Kidney (tissue), 22 donors: ENCODE measurements at places on chromosomes 12 and 14. TPM values are rescaled to one million over a fixed set of nuclear protein-coding genes. Genes with fewer than 3 reads are reported as not detected.

DNA sequence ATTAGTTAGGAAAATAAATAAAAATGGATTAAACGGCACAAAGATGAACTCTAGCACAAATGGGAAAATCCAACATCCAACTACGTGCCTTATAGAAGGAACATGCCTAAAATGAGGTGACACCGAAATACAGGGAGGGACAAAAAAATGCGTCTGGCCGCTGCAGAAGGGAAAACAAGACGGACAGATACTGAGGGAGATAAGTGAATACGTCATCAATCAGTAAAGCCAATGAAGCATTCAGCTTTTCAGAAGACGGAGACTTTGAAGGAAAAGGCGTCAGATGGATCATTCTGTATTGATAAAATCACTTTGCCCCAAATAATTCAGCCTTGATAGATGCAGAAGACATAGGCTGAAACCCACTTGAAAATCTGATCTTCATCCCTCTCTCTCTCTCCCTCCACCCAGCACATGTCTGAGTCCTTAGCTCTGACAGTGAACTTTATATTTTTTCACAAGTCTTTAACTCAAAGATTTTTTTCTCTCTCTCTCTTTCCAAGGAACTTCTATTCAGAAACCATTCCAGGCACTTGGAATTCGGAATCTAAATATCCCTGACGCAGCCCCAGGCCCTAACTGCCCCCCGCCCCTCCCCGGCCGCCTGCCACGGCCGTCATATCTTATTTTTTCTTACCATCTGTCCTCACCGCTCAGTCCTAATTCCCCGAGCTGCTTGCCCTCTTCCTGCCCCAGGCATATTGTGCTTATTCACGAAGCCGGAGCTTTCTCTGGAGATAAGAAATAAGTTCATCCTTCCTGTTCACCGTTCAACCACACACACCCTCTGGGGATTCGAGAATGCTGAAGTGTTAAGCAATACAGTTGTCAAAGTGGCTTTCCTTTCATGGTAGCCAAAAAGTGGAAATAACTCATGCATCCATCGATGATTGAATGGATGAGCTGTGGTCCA lies 35.5 kb upstream of the RFLNA start:
- DNase-seq = no peak
- no peak overlapping the region for H3K4me3 ChIP-seq
- H3K27ac ChIP-seq = no peak overlapping the region
- H3K27me3 ChIP-seq = peaks cover 5% of the 10 kb centered on the region
- H3K4me1 ChIP-seq = no peaks in the 10 kb centered on the region

DNA sequence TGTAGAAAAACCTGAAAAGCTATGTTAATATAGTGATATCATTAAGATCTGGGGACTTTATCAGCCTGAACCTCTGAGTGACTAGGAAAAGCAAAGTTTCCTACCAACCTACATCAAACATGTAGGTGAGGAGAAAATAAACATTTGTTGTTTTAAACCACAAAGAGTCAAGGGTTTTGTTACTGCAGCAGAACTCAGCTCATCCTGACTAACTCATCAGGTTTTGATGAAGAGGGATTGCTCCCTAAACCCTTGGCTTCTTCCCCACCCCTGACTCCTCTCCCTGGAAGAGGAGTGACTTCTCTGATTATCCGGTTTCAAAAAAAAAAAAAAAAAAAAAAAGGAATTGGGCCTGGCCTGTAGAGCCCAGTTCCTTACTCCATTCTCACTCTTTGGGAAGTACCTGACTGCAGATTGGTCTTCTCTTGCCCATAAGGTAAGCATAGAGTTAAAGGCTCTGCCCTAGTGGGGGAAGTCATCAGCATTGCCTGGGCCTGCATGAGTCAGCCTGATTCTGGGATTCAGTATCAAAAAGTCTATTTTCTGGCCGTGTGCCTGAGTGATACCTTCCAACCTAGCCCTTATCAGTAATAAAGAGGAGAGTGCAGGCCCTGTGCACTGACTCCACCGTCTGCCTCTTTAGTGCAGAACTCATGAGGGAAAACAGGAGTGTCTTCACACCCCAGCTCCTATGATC lies 16.9 kb downstream of the BDKRB1 start:
- no peaks in the 10 kb centered on the region for H3K4me1 ChIP-seq
- no peak for DNase-seq
- no peaks in the 10 kb centered on the region for H3K27me3 ChIP-seq
- no peak overlapping the region for H3K4me3 ChIP-seq

GRCh38 chr12:77571768-77572167 lies 258.9 kb upstream of the NAV3 start:
- H3K27me3 ChIP-seq = no peaks in the 10 kb centered on the region
- H3K4me1 ChIP-seq = no peaks in the 10 kb centered on the region
- H3K36me3 ChIP-seq = no peaks in the 10 kb centered on the region
- H3K27ac ChIP-seq = no peak overlapping the region
- no peak overlapping the region for H3K4me3 ChIP-seq

- no peaks in the 10 kb centered on the region for H3K27me3 ChIP-seq
- DNase-seq = no peak
- H3K4me3 ChIP-seq = no peak overlapping the region
- no peaks in the 10 kb centered on the region for H3K4me1 ChIP-seq
These were observed 308.0 kb downstream of the ITPR2 start for GRCh38 chr12:26524862-26525465.

- H3K27ac ChIP-seq = no peak overlapping the region
- DNase-seq = no peak
- H3K4me3 ChIP-seq = peak overlapping the region; percentile 11
These were observed 29.0 kb downstream of the PALS1 start for GRCh38 chr14:67270145-67270753.

DNA sequence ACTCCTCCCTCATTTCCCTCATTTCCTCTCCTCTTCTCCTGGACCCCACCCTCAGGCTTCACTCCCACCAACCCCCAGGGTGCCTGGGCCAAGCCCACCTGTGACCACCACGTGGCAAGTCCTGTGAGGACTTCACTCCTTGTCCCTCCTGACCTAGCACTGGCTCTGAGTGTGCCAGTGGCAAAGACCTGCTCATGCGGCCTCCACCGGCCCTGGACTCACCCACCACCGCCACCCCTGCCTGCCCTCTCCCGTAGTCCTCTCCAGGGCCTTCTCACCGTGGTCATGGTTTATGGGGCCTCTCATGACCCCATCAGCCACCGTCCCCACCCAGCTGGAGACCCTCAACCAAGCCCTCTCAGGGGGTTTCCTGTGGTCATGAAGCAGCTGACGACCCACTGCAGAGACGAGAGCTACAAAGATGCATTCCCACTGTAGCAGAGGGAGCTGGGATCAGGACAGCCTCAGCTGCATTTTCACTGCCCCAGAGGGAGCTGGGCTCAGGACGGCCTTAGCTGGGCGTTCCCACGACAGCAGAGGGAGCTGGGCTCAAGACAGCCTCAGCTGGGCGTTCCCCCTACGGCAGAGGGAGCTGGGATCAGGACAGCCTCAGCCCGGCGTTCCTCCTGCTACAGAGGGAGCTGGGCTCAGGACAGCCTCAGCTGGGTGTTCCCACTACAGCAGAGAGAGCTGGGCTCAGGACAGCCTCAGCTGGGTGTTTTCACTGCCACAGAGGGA lies 3.2 kb upstream of the C14orf180 start:
- H3K36me3 ChIP-seq = no peaks in the 10 kb centered on the region
- no peak overlapping the region for H3K4me3 ChIP-seq

- H3K27me3 ChIP-seq = no peaks in the 10 kb centered on the region
- H3K4me1 ChIP-seq = no peaks in the 10 kb centered on the region
- H3K27ac ChIP-seq = no peak overlapping the region
- no peak overlapping the region for H3K4me3 ChIP-seq
These were observed 277.6 kb downstream of the SOX5 start for GRCh38 chr12:23671881-23672280.

- no peaks in the 10 kb centered on the region for H3K36me3 ChIP-seq
- H3K4me1 ChIP-seq = no peaks in the 10 kb centered on the region
- H3K27me3 ChIP-seq = no peaks in the 10 kb centered on the region
These were observed 369.0 kb upstream of the FAR2 start for GRCh38 chr12:28780096-28780495.

DNA sequence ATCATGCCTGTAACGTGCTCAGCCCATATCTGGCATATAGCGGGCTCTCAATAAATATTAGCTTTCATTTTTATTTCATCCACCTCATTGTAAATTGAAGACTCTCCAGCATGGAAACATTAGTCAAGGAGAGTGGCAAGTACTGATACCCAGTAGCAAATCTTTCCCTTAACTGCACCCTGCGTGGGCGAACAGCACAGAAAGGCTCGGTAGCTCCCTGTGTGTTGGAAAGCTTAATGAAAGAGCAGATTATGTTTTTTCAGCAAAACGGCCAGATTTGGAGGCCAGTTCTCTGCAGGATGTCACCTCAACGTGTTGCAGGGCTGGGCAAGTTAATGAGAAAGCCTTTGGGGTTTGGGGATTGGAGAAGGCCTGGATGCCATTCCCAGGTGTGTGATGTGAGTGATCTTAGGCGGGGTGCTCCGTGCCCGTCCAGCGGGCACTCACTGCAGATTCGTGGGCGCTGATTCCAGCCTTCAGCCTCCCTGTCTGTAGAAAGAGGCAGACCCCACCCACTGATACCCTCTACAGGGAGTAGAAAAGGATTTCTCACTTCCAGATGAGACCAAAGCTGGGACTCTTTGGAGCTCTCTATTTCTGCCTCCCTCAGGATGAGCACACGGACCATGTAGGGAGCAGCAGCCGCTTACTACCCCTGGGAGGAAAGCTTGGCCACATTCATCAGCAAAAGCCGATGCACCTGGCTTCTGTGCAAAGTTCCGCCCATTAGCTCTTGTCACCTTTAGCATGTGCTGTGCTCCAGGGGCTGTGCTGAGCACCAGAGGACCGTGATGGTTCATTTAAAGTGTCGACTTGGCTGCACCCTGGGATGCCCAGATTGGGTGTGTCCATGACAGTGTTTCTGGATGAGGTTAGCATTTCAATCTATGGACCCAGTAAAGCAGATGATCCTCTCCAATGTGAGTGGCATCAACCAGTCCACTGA lies 29.1 kb downstream of the C14orf132 start:
- no peaks in the 10 kb centered on the region for H3K4me1 ChIP-seq
- no peak overlapping the region for H3K4me3 ChIP-seq
- no peak for DNase-seq
- no peaks in the 10 kb centered on the region for H3K36me3 ChIP-seq

- H3K4me1 ChIP-seq = no peaks in the 10 kb centered on the region
- no peak overlapping the region for H3K27ac ChIP-seq
- DNase-seq = no peak
- no peaks in the 10 kb centered on the region for H3K36me3 ChIP-seq
- no peak overlapping the region for H3K4me3 ChIP-seq
These were observed 7.1 kb downstream of the OR6C68 start for GRCh38 chr12:55499231-55499630.

GRCh38 chr12:114976959-114977358 lies 293.0 kb upstream of the TBX3 start:
- no peaks in the 10 kb centered on the region for H3K36me3 ChIP-seq
- H3K4me1 ChIP-seq = no peaks in the 10 kb centered on the region
- H3K27ac ChIP-seq = no peak overlapping the region
- no peaks in the 10 kb centered on the region for H3K27me3 ChIP-seq

GRCh38 chr12:25887367-25887766 lies 71.1 kb upstream of the RASSF8 start:
- H3K27me3 ChIP-seq = no peaks in the 10 kb centered on the region
- H3K27ac ChIP-seq = no peak overlapping the region
- no peak overlapping the region for H3K4me3 ChIP-seq
- H3K4me1 ChIP-seq = no peaks in the 10 kb centered on the region
- H3K36me3 ChIP-seq = no peaks in the 10 kb centered on the region

DNA sequence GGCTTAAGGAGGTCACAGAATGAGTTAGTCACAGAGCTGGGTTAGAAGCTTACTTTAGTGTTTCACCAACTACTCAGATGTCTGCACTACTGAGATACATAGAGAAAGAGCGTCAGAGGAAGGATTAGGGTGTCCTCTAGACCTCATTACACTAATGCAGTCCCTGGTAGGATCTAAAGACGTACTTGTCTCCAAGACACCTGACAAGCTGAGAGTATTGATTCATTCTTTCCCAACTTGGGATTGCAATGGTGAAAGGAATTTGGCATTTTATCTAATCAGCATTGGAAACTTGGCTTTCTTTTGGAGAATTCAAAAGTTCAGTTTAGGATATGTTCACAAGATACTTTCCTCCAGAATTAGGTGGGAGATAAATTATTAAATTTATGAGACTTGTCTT lies 402.1 kb downstream of the ZFP36L1 start:
- H3K4me1 ChIP-seq = peaks cover 7% of the 10 kb centered on the region
- no peaks in the 10 kb centered on the region for H3K36me3 ChIP-seq
- DNase-seq = no peak
- H3K4me3 ChIP-seq = no peak overlapping the region
- no peak overlapping the region for H3K27ac ChIP-seq

DNA sequence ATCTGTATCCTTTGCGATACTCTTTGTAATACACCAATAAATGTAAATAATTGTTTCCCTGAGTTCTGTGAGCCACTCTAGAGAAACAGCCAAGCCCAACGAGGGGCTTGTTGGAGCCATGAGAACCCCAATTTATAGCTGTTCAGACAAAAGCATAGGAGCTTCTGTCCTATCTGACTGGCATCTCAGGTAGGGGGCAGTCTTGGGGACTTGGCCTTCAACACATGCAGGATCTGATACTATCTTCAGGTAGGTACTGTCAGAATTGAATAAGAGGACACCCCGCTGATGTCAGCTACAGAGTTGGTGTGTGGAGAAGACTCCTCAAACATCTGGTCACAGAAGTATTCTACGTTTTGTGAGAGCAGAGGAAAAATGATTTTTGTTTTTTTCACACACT lies 25.3 kb downstream of the TXNDC16 start:
- no peak for DNase-seq
- H3K4me1 ChIP-seq = no peaks in the 10 kb centered on the region
- H3K36me3 ChIP-seq = no peaks in the 10 kb centered on the region
- H3K27me3 ChIP-seq = no peaks in the 10 kb centered on the region
- H3K4me3 ChIP-seq = no peak overlapping the region

GRCh38 chr12:79552192-79552591 lies 138.6 kb downstream of the PAWR start:
- H3K36me3 ChIP-seq = no peaks in the 10 kb centered on the region
- DNase-seq = no peak
- H3K27me3 ChIP-seq = no peaks in the 10 kb centered on the region
- no peak overlapping the region for H3K27ac ChIP-seq
- H3K4me1 ChIP-seq = peaks cover 40% of the 10 kb centered on the region

The MAP1LC3B2 gene
- total RNA-seq = 2.1 TPM

The GUCY2C gene
- not detected for total RNA-seq

The GNB3 gene
- 2.6 TPM for total RNA-seq

The TGM1 gene
- 13.1 TPM for total RNA-seq

The PAH gene
- 8.7 TPM for total RNA-seq

The TMEM63C gene
- 1.9 TPM for total RNA-seq

The PLEKHG7 gene
- total RNA-seq = 1.5 TPM

The SERPINA5 gene
- 85.1 TPM for total RNA-seq
